ENCODE measurements at places on chromosomes 11 and 22.

DNA sequence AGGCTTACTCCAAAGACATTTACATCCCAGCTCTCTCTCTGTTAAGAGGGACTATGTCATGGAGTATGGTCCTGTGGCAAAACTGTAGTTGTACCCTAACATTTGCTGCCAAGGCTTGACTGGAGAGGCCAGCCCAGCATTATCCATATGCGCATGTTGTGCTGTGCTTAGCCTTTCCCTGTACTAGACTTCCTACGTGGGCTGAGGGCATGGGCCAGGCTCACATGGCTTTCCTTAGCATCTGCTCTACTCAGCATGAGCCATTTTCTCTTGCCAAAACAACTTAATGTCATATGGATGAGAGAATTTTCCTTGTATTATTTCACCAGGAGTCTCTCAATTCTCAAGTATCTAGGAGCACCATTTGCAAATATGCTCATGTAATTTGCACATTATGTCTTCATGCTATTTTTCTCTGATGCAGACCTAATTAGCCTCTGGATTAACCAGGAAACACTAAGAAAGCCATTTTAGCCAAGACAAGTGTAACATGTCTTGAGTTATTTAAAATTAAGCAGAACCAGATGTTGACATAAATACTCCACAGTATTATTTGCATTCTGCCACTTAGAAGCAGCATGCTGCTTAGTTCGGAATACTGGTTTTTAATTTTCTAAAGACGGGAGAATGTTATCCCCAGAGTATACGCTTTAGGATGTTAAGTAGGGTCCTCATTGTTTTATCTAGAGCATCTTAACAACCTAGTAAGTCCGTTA, 71.7 kb upstream of the FAR1 start:
- no peak for DNase-seq

DNA sequence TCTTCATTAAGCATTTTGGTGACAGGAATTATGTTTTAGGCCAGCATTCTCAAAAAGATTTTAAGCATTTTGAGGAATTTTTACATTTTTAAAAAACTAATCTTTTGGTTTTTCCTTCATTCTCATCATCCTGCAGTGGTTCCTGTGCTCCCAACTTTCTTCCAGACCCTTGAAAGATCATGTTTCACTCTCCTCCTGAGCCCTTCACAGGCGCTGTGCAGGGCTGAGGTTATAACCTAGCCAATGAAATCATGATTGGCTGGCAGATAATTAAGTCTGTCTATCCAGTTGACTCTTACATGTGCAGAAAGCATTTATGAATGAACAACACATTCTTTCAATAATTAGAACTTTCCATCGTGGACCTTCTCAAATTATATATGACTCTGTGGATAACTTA, 226.3 kb downstream of the DDX10 start:
- DNase-seq, result no peak

DNA sequence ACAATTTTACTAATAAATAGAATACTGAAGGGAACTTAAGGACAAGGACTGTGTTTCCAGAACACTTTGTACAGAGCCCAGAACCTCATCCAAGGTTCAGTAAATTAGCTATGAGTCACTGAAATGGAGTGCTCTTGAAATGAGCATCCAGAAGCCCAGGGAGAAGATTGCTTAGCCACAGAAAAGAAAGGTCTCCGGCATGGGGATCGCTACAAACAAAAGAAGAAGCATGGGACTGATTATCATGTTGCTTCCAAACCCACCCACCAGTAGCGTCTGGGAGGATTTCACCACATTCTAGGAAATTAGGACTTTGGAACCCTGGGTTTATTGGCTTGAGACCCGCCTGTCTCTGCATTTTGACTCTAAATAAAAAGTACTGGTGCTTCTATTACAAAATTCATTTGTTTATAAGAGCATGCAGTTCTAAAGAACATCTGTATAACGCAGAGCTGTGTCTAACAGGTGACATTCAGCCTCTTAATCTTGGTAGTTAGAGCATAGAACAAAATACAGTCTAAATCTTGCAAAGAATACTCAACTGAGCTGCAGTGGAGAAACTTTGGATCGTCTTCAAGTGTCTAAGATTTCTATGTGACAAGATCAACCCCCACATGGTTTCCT, 35.9 kb upstream of the SESN3 start:
- no peak for DNase-seq

DNA sequence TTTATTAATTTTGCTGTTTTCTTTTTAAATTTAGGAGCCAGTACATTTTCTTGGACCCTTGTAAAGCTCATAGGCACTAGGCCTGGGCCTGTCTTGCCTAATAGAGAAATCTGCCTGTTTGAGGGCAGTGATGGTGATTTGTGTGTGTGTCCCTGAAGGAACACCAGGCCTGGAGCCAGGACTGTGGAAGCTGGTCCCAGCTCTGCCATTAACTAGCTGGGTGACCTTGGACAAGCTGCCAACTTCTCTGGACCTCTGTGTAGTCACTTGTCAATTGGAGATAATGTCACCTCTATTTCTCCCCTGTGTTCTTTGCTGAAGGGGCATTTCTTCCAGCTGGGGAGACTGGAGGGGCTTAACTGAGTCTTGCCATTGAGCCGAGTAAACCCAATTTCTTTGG, 16.0 kb upstream of the FTH1 start:
- DNase-seq, result no peak

DNA sequence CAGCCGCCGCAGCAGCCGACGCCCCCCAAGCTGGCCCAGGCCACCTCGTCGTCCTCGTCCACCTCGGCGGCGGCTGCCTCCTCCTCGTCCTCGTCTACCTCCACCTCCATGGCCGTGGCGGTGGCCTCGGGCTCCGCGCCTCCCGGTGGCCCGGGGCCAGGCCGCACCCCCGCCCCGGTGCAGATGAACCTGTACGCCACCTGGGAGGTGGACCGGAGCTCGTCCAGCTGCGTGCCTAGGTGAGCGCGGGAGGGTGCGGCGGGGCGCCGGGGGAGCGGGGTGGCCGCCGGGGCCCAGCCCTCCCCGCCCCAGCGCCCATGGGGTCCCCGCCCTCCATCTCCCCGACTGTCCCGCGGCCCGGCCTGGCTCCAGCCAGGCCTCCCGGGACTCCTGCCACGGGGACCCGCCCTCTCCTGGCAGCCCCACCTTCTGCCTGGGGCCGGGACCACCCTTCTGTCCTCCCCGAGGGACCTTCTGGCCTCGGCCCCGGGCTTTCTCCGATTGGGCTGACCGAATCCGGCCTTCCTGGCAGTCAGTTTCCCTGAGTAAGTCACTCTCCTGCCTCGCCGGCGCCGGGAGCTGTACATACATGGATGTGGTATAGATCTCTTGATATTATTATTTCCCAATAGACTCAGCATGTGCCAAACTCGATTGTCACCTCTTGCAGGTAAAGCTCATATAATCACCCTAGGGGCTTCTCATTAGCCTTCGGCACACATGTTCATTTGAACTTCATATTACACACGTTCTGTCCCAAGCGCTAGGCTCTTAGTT, 720 bp downstream of the PACS1 start:
- no peak for DNase-seq

GRCh38 chr11:8225589-8226036, 38.1 kb downstream of the LMO1 start:
- peak; percentile 88 for DNase-seq

GRCh38 chr11:111403051-111403726, 24.1 kb upstream of the POU2AF1 start:
- DNase-seq, result no peak

GRCh38 chr11:394034-394857, at the start of gene PKP3:
Gene PKP3 (plus strand): TSS chr11:394209. CDS start chr11:394293, 84 bp downstream.
- DNase-seq, result no peak

- no peak for DNase-seq
Observed at GRCh38 chr11:83008581-83008923, 63.1 kb downstream of the RAB30 start.

- peak; percentile 72 for DNase-seq
Observed at GRCh38 chr11:75429902-75430713, 2.9 kb downstream of the KLHL35 start.

DNA sequence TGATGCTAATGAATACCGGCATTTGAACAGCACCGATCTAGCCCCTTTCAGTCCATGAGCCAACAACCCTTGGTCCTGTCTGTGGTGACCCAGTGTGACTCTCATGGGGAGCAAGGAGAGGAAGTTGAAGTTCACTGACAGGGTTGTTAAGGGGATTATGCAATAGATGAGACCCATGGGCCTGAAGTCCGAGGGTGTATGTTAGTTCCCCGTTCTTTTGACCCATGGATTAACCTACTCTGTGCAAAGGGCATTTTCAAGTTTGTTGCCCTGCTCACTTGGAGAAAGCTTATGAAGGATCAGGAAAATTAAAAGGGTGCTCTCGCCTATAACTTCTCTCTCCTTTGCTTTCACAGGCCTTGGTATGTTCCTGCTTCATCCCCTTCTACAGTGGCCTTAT, 4.9 kb downstream of the PNPLA3 start:
- no peak for DNase-seq

DNA sequence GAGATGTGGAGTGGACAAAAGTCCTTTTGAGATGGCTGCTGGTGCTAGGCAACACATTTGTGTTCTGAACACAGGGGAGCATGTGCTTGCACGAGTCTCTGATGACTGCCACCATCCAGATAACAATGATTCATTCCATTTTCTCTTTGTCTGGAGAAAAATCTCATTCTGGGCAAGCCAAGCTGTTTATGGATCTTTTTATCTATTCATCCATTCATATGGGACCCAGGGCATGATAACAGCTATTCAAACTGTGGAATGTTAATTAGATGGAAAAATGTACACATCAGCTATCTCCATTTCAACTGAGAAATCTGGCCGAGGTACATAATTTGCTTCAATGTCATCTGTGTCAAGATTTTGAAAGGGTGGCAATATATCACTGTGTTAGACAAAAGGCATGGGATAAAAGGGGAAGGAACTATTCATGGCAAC, 117.5 kb upstream of the ZBED5 start:
- DNase-seq, result no peak

DNA sequence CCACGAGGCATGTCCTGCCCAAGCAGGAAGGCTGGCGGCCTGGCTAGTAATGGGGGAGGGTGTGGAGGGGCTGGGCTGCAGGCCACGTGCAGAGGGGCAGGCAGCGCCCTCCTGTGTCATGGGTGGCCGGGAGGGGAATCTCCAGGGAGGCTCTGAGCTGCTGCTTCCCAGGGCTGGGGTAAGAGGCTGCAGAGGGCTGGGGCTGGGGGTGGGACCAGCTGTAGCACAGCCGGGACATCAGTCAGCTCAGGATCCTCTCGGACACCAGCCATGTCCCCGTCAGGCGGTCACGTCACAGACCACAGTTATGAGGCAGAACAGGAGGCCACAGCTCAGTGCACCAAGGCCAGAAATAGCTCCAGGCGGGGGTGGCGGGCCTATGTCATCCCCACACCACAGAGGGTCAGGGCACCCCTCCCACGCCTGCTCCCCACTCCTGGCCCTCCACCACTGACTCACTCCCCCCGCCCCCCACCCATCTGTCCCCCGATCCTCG, 21.1 kb downstream of the RTN4R start:
- DNase-seq, result peak; percentile 88

DNA sequence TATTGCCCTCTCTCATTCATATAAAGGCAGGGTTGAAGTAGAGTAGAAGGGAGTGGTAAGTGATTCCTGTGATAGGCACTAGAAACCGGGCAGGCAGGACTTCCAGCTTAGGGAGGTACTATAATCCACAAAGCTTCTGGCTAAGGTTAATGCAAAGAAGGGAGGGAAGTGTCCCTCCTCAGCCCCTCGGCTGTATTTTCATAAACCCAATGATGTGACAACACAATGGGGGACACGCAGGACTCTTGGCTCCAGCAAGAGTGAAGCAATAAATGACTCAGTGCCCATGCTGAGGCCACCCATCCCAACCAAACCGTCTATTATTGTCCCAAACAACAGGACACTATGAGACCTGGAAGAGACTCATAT, 90.7 kb downstream of the ETS1 start:
- no peak for DNase-seq

DNA sequence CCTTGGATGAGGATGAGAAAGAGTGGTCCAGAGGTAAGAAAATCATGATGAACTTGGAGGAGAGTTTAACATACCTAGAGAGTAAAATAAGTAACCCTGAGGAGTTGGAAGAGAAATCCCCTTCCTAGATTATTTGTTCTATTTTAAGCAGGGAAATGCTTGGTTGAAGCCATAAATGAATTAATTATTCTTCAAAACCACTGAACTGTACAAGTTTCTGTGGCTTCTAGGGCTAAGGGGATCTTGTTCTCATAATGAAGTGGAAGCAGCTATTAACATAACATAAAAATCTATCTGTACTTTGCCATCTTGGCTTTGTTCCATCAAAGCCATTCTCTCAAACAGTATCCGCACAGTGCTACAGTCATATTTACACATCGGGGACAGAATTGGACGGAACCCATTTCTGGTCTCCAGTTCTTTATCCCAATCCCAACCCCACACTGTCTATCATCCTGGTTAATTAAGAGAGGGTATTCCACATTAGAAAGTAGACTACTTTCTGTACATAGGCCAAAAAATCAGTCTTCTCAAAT, 14.5 kb upstream of the ARHGAP42 start:
- no peak for DNase-seq

GRCh38 chr22:25824828-25825423, 82.9 kb downstream of the MYO18B start:
- DNase-seq, result no peak

GRCh38 chr22:41285820-41286638, at the start of gene RANGAP1:
Gene RANGAP1 (minus strand): TSS chr22:41286187. CDS start chr22:41281044, 5,143 bp downstream.
- peak; percentile 97 for DNase-seq

DNA sequence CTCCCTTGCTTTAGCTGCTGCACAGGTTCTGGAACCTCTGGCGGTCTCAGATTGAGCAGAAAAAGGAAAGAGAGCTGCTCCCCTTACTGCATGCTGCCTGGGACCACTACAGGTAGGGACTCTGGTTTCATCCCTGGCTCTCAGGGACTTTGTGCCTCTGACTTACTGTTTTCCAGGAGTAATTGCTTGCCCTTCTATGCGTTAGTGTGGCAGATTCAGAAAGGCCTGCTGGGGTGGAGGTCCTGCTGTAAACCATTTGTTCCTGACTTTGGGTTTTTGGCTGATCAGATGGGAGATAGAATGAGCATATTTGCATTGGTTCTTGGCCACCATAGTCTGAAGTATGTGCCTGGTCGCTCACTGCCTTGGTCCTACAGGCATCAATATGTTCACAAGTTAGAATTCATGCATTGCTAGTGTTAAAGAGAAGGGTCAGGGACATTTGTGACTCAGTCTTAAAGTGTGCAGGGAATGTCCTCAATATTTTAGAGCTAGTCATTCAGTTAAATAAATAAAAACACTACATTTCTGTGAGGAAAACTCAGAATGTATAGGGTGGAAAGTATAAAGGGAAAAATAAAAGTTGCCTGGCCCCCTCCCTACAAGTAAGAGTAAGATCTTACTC, 78.0 kb downstream of the PISD start:
- DNase-seq, result no peak

GRCh38 chr22:48796310-48797015, 1031.2 kb downstream of the BRD1 start:
- DNase-seq, result no peak

DNA sequence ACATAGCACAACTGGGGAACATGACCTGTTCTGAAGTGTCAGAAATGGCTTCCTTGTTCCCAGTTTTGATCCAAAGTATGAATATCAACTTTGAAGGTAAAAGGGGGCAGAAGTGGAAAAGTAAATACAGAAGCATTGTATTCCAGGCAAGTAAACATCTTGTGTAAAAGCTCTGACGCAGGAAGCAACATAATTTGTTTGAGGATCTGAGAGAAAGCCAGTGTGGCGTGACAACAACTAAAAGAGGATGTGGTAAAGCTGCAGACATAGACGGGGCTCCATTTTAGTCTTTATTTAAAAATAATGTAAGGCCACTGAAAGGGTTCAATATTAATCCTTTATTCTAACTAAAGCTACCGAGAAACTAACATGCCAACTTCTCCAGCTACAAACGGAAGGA, 310.2 kb downstream of the DLG2 start:
- DNase-seq, result peak; percentile 23

- no peak for DNase-seq
Observed at GRCh38 chr11:72519220-72519881, 85.0 kb upstream of the CLPB start.

- DNase-seq, result no peak
Observed at GRCh38 chr11:11436715-11437313, 83.8 kb upstream of the CSNK2A3 start.

All from GM10248 (cell line).